ENCODE measurements at places on chromosomes 7 and 10.

DNA sequence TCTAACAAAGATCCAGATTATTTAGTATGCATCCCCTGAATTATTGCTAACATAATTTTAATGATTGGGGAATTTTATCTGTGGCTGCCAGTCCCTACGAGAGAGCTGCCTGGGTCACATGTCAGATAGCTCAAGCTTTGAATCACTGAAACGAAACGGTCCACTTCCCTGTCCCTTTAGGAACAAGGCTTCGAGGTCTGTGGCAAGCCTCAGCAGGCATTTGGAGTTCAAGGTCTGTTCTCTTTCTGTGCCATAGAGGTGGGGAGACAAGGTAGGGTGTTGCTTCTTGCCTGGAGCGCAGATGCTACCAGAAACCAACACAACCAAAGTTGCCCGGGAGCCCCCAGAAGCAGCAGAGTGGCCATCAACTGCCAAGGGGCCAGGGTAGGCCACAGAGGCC is 13.9 kb upstream of the SH2D4B start:
- DNase-seq = no peak

GRCh38 chr10:94878649-94879048 is 59.8 kb upstream of the CYP2C9 start:
- DNase-seq = no peak

GRCh38 chr7:137606061-137606674 is 240.6 kb downstream of the DGKI start:
- no peak for DNase-seq

- DNase-seq = no peak
Measured at GRCh38 chr7:12028508-12028907, 182.6 kb upstream of the TMEM106B start.

- DNase-seq = no peak
Measured at GRCh38 chr10:103100620-103101019, 92.5 kb downstream of the NT5C2 start.

GRCh38 chr7:43309706-43310022 is 197.2 kb downstream of the HECW1 start:
- no peak for DNase-seq

DNA sequence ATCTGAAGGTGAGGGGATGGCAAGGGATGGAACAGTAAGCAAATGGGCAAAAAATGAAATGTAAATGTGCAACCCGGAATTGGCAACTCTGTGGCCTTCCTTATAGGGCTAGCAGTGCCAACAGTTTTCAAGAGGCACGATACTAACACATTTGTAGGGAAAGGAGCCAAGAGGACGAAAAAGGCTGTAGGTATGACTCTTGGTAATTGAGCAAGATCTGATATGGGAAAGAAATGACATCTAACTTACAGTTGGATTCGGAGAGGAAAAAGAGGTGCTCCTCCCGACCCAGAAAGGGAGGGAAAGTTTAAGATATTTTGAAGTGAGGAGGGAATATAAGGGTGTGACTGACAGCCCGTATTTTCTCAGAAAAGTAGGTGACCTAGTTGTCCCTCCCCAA is 2.1 kb upstream of the CREM start:
- DNase-seq = no peak

DNA sequence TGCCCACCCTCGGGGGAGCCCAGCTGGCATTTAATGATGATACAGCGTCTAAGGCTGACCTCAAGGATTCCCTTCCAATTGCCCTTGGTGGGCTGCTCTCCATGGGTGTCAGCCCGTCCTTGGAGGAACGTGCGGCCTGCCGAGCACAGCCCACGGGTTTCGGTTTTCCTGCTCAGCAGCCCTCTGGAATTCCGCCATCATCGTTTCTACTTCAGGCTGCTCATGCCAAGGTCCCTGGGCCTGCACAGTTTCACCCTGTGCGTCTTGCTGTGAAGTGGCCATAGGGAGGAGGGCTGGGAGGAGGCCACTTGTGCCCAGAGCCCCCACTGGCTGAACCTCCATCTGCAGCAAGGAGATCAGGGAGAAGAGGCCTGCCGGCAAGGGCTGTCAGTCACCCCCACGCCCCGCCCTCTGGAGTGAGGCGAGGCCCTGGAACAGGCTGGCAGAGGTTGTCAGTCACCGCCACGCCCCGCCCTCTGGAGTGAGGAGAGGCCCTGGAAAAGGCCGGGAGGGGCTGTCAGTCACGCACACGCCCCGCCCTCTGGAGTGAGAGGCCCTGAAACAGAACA is 82.8 kb downstream of the CHST15 start:
- DNase-seq = no peak

DNA sequence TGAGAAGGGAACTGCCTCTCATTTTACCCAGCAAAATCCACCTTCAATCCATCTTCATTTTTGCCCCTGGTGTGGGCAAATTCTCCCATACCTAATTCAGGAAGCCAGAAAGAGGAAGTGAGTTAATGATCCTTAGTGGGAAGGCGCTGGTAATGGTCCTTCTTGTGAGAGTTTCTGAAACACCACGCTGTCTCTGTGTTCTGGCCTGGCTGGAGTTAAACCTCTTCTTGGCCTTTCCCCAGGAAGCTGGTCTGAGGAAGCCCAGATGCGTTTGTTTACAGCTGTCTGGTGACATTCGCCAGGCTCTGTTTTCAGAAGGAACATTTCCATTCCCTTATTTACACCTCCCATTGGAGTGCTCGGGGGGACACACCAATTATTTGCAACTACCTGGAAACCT is 24.3 kb downstream of the HTRA1 start:
- DNase-seq = no peak

DNA sequence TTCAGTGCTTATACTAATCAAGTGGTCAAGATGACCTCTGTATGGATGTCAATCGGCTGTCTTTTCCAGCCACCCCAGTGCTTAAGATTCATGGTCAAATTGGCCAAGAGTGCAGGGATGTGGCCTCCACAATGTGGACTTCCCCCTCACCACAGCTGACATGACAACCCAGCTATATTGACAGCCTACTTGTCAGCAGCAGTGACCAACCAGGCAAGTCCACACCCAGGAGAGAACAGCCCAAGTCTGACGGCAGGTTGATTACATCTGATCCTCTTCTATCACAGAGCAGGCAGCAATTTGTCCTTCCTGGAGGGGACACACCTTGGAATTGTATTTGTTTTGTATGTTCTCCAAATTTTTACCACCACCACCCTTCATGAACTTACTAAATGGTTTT is 8.2 kb upstream of the ERVW-1 start:
- DNase-seq = no peak

DNA sequence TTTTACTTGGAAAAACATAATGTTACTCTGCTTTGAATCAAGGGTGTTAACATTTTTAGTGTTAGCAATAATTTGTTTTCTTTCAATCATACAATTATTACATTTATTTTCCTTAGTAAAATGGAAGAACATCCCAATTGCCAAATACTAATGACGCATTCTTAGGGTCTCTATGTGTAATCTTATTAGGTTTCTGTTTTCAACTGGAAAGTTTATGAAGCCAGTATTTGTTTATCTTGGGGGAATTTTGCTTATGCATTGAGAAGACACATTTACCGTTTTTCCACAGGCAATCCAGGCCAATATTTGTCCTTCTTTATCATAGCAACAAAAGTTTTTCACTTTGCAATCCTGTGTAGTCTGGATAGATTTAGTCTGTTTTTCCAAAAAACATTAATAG is 134.5 kb downstream of the CPED1 start:
- DNase-seq = no peak

GRCh38 chr10:104332243-104333031 is 5.8 kb downstream of the ITPRIP start:
- no peak for DNase-seq

DNA sequence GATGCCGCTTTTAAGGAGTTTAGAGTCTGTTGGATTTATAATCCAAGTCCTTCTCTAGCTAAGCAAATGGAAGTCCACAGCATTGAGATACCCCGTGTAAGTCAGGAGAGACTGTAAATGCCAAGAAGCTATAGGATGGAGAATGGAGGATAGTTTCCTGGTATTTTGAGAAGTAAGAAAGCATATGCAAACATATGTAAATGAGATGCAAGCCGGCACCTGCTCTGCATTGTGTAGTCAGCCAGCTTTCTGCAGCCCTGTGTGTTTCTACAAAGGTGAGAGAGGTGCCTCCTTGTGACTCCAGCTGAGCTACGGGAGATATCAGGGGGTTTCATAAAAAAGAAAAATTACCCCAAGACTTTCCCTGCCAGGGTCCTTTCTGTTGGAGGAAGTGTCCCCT is 176.3 kb downstream of the RPS24 start:
- no peak for DNase-seq

DNA sequence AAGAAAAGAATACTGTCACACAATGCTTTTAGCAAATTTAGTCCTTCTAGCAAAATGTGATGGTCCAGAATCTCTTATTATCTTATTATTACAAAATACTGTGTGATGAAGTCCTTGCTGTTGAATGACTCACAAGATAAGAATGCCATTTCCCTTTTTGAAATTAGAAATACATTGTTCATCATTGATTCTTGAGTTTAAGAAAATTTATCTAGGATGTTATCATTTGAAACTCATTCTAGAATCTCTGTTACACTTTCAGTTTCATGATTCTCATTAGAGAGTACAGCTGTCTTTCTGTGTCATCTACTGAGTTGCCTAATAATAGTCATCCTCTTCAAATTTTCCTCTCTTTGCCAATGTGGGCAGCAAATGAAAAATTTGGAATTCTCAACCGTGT is 9.6 kb downstream of the ZKSCAN5 start:
- DNase-seq = no peak

DNA sequence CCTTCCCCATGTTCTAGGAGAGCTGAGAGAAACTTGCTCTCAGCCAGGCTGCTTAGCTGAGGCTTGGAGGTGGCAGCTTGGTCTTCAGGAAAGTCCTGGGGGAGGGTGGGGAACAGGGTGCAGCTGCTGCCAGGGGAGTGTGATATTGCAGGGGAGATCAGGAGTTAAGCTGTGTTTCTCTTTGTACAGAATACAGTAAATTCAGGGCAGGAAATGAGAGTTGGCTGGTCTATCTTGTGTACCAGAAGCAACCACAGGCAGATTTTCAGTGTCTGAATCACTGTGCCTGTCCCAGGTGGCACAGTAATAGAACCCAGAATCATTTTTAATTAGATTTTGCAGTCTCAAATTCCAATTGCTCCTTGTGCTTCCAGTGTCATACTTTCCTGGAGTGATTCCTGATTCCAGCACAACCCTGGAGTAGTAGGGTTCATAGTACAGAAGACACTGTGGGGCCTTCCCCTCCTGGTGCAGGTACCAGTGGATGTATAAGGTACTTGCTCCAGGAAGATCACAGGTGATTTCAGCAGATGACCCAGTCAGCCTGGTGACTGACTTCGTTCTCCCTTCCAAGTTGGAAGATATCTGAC is 94.0 kb upstream of the TARP start:
- no peak for DNase-seq

- DNase-seq = no peak
Measured at GRCh38 chr10:103225939-103226338, 19.7 kb upstream of the RPEL1 start.

- DNase-seq = no peak
Measured at GRCh38 chr10:17229717-17229966, 1.6 kb downstream of the VIM start.

DNA sequence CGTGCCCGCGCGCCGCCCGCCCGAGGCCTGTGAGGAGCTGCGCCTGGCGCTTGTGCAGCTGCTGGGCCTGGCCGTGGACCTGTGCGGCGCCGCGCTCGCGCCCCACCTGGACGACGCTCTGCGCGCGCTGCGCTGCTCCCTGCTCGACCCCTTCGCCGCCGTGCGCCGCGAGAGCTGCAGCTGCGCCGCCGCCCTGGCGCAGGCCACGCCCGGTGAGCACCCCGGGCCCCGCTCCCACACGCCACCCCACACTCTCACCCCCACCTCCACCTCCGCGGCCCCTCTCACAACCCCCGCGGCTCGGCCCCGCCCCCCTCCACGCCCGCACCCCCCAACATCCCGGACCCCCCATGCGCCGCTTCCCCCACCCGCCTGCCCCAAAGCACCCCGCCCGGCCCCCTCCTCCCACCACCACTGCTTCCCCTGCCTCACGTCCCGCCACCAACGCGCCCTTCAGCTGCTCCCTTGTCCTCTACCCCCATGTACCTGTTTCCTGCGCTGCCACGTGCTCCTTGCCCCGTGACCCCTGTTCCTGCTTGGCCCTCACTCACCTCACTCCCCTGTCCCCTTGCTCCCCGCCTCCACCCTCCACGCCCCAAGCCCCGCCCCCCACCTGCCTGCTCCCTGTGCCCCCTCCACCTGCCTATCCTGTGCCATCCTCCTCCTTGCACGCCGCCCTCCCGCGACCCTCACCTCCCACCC is at the start of gene PRKAR1B:
PRKAR1B (minus strand) TSS at position 178 of the 702 bp plus-strand sequence. CDS start 15,776 bp downstream, outside the sequence.
- no peak for DNase-seq

- no peak for DNase-seq
Measured at GRCh38 chr10:27474741-27475140, 29.4 kb upstream of the RAB18 start.

- DNase-seq = peak; percentile 8
Measured at GRCh38 chr10:89391907-89392756, at the start of gene IFIT1. TSS of gene IFIT1 (plus strand) at chr10:89392623. CDS start at chr10:89392713, 90 bp downstream.

- DNase-seq = no peak
Measured at GRCh38 chr7:98802088-98802780, 67.6 kb downstream of the TMEM130 start.

DNA sequence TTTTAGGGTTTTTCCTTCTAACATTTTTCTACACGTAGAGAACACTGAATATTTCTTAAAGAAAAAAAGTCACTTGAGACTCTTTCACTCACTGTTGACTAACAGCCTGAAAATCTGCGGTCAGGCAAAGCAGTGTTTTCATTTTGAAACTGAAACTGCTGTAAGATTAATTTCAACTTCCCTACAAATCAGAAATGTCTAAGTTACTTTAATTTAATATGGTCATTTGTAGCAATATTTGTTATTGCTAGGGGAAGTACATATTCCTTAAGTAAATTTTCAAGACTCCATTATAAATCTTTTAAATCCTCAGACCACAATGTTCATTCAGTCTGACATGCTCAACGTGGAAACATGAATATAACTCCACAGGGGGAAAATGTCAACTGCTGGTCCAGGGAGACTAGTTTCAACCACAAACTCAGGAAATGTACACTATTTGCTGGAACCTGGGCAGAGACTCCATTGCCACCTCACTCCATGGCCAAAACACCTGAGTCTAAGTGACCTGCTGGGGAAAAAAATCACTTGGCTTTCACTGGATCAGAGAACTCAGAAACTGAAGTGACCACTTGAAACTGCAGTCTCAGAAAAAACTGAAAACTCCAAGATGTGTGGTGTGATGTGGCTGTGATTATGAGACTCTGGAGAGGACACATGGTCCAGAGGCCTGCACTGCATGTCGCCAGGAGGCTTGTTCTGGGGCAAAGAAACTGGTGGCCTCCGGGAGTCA is 161.2 kb downstream of the TAX1BP1 start:
- DNase-seq = no peak

Data from T-helper 2 cell (primary cell).